Upper lobe of left lung (tissue), 6 donors: ENCODE measurements at places on chromosomes 3 and 15.

DNA sequence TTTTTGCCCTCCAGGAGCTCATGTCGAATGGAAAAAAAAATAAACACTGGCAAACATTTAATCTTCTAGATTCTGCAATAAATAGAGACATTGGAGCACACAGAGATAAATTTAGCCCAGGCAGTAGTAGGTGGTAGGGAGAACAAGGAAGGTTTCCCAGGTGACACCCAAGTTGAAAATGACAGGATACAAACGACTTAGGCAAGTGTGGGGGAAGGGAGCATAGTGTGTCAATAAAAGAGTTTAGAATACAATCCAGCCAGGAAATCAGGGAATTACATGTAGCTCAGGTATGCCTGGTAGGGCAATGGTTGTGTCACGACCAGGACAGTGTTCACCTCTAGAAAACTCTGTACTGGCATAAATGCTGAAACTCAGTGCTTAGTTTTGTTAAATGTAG, 364.6 kb upstream of the AGTR1 start:
- DNase-seq: no peak

GRCh38 chr15:65423976-65424679, 1.4 kb upstream of the IGDCC4 start:
- DNase-seq: no peak

DNA sequence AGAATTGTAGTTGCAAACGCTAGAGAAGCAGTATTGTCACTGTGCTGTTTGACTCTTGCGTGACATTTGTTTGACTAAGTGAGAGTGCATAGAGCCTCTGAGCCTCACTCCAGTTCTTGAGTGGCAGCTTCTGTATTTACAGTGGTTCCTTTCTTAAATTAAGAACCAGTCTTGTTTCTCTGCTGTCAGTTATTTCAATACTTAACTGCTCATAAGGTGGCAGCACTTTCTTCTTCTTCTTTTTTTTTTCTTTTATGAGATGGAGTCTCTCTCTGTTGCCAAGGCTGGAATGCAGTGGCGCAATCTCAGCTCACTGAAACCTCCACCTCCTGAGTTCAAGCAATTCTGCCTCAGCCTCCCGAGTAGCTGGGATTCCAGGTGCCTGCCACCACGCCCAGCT, 372.1 kb downstream of the LPP start:
- DNase-seq: peak; percentile 72

DNA sequence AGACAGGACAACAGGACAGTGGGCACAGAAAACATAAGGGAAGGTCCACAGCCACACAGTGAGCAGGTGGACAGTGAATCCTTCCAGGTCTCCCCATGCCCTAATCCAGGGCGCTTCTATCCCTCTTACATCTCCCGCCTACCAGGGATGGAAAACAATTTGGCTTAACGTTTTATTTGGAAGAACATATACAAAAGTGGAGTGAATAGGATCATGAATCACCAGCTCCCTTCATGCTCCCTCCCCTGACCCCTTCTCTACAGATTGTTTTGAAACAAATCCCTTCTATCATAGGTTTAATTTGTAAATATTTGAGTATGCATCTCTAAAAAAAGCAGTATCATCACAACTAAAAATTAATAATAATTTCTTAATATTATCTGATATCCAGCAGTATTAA, 52.5 kb downstream of the CLDN11 start:
- no peak for DNase-seq

DNA sequence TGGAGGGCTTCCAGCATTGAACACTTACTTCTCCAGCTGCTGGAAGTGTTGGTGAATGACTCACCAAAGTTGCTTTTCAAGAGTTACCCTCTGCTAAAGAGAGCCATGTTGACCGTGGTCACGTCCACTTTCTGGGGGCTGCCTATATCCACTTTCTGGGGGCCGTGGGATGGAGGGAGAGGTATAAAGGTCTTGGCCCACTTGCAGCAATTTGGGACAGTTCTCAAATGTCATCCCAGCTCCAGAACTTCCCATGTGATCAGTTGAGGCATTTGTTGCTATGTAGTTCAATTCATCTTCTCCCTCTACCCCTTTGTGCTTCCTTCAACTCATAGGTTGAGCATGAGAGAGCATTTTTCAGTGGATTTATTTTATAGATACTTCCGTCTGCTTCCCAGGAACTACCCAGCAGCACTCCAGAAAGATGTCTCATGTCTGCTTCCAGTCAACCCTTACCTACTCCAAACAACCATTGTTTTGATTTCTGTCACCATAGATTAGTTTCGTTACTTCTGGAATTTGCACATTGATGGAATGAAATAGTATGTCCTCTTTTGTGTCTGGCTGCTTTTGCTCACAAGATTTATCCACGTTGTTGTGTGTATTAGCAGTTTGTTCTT, 130.6 kb downstream of the TCF12 start:
- DNase-seq: no peak
